Left ventricle myocardium superior (tissue), 1 donor: ENCODE measurements at places on chromosomes 11 and 22.

DNA sequence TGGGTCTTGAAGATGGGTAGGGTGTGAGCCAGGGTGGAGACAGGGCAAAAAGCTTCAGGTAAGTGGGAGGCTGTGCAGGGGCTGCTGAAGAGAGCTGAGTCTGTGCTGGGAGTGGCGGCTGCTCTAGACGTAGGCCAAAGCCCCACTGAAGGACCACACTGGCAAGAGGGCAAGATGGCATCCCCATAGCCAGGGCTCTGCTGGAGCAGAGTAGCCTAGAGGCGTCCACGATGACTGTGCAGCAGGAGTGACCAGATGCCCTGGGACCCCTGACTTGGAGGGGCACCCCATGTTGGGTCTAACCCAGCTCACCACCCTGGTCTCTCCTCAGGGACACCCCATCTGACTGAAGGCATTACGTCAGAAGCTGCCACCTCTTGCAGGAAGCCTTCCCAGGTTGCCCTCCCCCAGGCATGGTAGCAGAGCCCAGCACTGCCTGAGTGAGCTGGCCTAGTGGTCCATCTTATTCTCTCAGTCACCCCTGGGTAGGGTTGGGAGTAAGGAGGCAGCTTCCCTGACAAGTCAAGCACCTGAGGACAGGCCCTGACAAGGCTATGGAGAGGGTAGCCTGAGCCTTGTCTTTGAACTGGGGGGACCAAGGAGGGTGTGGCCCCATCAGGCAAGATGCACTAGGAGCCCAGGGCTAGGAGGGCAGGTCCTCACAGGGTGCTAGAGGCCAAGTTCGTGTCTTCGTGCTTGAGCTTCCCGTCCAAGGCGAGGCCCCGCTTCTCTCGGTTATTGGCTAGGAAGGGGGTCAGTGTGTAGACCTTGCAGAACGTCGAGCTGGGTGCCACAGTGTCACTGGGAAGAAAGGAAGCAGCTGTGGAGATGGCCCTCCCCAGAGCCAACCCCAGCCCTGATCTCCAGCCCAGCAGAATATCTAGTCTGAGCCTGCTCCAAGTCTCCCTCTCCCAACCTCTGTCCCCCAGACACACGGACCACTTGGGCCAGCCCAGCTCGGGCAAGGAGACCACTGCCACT, 33.1 kb downstream of the TPBGL start:
- no peak for DNase-seq

- DNase-seq, result no peak
Observed at GRCh38 chr22:41505511-41506220, 36.7 kb downstream of the ACO2 start.

DNA sequence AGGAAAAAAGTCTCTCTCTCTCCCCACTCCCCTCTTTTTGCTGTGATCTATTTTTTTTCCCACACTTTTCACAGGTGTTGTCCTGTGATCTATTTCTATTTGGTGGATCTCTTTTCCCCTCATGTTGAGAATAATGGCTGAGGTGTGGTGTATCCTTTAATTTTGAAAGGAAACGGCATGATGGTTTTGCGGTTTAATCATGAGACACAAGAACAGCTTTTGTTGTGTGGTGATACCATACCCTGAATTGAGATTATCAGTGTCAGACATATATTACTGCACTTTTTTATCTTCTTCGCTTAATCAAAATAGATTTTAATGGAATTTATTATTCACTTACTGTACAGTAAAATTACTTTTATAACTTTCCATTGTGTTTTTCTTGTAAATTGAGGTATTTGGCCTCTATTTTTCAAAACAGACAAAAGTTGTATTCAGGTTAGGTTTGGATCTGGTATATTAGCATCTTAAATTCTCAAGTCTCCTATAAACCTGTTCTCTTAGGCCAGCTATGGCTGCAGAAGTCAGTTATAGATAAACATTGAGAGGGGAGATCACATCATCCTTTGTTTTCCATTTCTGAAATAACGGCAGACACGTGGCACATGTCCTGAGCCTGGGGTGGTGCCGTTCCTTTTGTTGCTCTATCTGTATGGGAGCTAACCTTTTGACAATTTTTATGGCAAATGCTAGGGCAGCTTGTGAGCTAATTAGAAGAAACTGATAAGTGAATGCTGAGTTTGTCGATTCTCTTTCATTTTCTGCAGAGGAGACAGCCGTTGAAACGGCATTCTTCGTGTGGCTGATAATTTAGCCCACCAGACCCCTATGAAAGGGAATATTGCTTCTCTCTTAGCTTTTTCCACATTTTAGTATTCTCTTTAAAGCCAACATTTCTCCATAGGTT, 25.8 kb downstream of the NF2 start:
- DNase-seq, result no peak

GRCh38 chr11:63985812-63986155, 454 bp upstream of the OTUB1 start:
- DNase-seq, result peak; percentile 67

DNA sequence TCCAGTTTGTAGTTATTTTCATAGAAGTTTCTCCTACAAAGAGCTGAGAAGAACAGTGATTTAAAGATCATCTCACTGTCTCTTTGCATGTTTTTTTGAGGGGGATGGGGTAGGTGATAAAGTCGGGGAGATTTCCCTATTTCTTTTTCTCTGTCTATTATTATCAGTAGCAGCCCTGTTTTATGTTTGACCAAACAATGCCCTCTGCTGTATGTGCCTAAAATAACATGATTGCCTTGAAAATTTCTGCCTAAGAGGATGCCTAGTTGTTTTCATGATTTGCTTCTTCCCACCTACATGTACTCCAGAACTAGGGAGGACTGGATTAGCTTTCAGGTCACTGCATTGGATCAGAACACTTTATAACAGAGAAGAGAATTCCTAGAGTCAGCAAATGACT, 1330.2 kb downstream of the LRRC4C start:
- DNase-seq, result no peak

GRCh38 chr11:133828871-133829270, 16.4 kb downstream of the SPATA19 start:
- DNase-seq, result no peak

DNA sequence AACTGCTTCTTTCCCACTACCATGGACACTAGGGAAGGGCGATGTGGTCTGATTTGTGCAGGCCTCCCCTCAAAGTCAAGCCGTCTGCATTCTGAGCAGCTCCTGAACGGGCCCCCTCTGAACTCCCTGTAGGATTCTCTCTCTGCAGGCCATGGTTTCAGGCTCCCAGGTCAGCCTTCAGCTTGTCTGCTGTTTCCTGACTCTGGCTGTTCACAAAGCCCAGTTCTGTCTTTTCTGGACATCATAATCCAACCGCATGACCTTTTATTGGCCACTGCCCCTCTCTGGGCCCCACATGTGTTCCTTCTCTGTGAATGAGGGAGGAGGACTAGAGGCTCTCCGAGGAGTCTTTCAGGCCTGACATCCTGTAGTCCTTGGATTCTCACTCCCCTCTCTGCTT, 161.0 kb downstream of the FEZ1 start:
- no peak for DNase-seq

GRCh38 chr11:43410394-43410793, 51.7 kb downstream of the TTC17 start:
- DNase-seq, result no peak

DNA sequence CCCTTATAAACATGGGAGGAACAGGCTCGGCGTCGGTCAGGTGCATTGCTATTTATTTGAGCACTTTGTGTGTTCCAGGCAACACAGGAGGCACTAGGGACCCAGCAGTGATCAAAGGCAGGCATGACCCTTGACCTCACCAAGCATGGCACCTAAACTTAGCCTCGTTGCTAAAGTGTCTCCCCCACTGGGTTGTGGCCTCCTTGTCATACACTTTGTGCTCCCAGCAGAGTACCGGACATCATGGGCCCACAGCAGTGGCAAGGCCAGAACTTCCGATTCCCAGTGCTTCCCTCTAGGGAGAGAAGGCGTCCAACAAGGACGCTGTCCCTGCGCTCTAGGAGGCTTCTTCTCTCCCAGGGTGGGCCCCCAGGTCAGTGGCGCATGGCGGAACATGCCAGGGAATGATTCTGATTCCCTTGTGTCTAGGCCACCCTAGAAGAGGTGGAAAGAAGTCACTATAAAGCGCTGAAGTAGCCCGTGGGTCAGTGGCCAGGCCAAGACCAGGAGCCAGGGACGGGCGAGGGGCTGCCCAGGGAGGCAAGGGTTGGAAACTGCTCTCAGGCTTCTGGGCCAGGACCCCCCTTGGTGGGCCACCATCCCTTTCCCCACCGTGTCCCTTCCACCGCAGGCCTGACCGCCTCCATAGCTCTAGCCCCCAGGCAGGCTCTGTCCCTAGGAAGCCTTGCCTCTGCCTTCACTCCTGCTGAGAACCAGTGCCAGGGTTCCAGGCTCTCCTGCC, 19.7 kb downstream of the TOM1 start:
- peak; percentile 18 for DNase-seq

- no peak for DNase-seq
Observed at GRCh38 chr11:106091480-106092123, 14.1 kb downstream of the AASDHPPT start.

GRCh38 chr22:44026066-44026629, 2.0 kb downstream of the PARVB start:
- DNase-seq, result no peak

DNA sequence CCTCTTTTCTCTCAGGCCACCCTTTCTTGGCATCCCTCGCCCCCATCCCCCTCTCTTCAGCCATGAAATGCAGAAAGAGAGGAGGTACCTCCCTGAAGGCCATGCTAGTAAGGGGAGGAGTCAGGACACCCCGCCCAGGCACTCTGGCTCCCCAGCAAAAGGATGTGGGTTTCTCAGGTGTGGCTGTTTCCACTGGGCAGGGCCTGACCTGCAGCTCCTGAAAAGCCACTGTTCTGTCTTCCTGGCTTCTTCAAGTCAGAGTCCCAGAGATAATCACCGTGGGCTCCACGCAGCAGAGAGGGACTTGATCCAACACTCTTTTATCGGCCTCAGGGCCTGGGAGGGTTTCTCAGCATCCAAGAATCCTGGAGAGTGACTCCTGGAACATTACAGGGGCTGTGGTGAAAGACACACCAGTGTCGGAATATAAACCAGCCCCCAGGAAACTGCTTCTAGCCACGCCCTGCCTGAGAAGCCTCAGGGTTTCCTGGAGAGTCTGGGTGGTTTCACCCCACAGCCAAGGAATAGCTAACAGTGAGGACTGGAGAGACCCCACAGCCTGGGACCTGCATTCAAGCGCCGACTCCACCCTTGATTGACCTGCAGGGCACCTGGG, 45.7 kb upstream of the TSPAN18 start:
- DNase-seq, result no peak

DNA sequence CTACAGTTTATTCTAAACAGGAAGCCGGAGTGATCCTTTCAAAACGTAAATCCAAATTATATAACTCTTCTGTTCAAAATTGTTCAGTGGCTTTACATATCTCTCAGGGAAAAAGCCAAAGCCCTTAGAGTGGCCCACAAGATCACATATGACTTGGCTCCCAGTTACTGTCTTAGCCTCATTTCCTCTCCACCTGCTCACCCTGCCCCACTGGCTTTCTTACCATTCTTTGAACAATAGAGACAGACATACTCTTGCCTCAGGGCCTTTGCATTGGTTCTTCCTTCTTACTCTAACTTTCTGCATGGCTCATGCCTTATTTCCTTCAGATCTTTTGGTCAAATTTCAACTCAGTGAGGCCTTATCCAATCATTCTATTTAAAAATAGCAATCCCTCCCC, 52.1 kb downstream of the STIM1 start:
- no peak for DNase-seq

DNA sequence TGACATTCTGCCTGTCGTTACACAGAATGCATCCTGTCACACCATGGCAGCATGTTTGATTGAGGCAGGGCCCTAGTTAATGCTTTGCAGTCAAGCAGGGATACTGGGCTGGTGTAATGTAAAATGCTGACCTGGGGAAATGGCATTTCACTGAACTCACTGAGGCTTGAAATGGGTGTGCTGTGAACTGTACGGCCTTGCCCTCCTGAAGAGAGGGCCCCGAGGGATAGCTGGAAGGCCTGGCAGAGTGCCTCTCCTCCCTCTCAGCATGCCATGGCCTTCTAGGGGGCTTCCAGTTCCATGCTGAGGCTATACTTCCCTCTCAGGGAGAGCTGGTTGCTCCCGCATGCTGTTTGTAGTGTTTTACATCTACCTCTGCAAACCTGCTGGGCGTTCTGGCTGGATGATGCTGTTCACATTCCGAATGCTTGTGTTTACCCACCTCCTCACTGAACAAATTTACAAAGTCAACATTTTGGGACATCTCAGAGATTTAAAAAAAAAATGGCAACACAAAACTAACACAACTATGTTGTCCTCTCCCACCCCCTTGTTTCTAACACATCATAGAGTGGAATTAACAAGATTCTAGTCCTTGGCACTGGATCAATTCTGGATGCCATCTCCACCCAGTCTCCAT, 416.7 kb upstream of the CADM1 start:
- no peak for DNase-seq
